LoVo (cell line): ENCODE measurements at places on chromosomes 16 and 17.

- DNase-seq = no peak
These were observed 29.7 kb upstream of the GFOD2 start for GRCh38 chr16:67748834-67749233.

DNA sequence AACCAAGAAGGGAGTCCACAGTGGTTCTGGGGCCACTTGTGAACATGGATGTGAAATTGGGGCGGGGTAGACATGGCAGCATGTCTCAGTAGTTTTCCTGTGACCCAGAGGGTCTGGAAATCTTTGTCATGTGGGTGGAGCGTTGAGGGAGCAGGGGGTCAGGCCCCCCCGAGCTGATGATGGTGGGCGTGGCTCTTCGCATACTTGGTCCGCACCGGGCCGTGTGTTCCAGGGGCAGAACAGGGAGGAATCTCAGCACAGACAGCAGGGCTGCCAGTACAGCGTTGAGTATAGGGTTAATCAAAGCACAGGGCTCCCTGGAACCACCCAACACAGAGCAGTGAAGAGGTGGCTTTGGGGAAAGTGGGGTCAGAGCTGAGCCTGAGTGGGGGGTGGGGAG is 267.5 kb downstream of the SEC14L1 start:
- DNase-seq = no peak

DNA sequence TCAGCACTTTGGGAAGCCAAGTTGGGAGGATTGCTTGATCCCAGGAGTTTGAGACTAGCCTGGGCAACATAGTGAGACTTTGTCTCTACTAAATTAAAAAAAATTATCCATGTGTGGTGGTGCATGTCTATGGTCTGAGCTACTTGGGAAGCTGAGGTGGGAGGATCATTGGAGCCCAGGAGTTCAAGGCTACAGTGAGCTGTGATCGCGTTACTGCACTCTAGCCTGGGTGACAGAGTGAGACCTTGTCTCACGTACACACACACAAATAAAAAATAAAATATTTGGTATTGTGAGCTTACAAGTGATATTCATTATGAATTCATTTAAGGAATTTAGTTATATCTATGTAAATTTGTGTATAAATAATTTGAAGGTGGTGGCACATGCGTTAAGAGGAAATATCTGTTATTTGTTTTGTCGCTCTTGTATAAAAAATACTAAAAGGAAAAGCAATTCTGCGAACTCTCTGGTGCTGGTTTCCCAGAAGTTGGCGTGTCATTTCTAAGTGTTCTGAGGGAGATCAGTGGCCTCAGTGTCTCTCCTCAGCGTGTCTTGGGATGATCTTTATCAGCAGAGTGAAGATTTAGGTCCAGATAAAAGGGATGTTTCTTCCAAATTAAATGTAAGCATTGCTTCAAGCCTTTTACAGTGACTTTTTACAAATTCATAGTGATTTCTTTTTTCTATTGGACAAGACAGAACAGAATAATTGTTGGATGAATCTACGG is 187.6 kb downstream of the FTO start:
- no peak for DNase-seq

DNA sequence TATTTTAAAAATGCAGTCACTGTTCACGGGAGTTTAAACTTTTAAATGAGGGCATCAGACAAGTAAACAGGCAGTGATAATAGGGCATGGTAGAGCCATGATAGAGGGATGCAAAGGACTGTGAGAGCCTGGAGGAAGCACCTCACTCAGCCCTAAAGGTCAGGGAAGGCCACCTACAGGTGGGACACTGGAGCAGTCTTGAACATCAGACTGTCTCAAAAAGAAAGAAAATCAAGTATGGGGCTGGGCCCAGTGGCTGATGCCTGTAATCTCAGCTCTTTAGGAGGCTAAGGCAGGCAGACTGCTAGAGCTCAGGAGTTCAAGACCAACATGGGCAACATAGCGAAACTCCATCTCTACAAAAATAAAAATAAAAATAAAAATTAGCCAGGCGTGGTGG is 31.0 kb upstream of the DHRS7B start:
- DNase-seq = no peak

GRCh38 chr16:54210452-54211125 is 76.0 kb downstream of the IRX3 start:
- DNase-seq = no peak

- DNase-seq = peak; percentile 58
These were observed 482.6 kb downstream of the NPIPA7 start for GRCh38 chr16:16861546-16861945.

DNA sequence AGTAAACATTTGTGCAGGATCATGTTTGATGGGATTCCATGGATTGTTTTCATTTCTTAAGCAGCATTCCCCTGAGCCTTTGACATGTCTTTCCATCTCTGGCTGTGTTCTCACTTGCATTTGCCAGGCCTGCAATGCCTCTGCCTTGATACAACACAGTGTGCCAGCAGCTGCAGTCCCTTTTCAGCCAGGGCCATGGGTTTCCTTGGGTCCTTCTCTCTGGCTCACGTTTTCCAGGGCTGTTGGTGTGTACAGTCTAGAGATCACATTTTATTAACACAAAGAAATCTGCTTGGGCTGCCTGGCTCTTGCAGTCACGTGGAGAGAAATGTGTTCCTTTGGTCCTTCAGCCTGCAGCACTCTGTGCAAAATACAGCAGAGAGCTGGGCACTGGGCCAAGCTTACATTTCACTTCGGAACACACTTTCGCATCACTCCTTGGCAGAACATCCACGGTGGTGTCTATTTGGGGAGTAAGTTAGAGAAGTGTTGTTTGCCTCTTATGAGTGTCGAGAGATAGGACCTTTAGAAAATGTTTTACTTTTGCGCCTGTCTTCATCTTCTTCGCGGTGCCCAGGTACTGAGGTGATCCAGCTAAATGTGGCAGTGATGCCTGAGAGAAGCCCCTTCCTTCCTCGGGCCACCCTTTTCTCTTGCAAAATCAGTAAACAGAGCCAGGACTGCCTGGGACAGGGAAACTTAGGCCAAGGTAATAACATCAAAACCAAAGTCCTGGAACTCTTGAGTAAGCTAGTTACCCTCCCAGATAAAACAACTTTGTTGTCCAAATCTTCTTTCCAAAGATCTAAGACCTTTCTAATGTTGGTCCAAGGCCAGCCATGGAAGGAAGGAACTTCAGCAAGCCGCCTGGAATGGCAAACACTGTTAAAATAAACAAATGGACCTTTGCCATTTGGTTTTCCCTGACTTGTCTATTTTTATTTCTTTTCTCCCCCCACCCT is 20.9 kb downstream of the HLF start:
- DNase-seq = no peak

DNA sequence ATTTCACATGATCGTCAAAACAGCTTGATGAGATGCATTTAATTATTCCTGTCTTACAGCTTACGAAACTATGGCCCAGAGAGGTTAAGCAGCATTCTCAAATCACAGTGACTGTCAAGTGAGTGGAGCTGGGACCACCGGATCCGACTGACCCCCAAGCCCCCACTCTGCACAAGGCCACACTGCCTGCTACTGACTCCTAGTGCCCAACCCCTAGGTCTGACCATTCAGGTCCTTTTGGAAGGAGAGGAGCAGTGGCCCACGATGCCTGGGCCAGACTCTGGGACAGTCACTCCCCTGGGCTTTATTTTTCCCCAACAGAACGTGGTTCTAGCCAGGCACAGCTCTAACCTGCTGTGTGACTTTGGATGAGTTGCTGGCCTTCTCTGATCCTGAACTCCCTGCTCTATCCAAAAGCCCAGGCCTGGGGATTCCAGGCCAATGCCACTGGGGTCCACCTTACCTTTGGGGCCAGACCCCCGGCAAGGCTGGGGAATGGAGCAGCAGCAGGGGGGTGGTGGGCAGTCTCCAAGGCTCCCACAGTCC is 9.9 kb downstream of the TSPOAP1 start:
- no peak for DNase-seq

DNA sequence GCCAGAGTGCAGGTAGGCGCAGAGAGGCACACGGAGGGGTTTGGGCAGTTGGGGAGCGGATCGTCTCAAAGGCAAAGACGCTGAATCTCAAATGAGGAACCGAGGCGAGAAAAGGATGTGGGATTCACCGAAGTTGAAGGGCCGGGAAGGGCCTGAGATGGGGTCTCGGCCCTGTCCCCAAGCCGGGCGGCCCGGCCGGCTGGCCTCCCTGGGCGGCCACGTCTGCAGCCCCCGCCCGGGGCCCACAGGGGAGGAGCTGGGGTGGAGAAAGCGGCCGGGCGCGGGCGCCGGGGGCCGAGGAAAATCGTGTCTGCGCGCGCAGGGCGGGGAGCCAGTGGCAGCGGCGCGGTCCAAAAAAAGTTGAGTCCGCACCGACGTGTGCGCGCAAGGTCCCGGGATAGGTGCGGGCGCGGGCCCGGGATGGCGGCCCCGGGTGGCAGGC is 458 bp downstream of the SLC12A4 start:
- peak; percentile 25 for DNase-seq

GRCh38 chr17:68640242-68640989 is 39.2 kb upstream of the FAM20A start:
- no peak for DNase-seq

DNA sequence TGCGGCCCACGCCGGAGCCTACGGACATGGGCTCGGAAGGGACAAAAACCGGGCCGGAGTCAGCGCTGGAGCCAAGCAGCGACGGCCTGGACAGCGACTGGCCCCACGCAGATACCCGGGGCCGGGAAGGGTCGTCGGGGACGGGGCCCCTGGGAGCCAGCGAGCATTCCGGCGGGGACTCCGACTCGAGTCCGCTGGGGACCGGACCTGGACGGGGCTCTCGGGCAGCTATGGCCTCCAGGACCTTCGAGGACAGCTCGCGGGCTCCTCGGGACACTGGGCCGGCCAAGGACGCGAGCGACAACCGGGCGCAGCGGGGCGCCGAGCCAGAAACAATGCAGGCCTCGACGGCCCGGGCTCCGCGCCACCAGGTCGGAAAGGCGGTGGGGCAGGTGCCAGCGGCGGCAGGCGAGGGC is 1.0 kb downstream of the MYO15B start:
- no peak for DNase-seq

DNA sequence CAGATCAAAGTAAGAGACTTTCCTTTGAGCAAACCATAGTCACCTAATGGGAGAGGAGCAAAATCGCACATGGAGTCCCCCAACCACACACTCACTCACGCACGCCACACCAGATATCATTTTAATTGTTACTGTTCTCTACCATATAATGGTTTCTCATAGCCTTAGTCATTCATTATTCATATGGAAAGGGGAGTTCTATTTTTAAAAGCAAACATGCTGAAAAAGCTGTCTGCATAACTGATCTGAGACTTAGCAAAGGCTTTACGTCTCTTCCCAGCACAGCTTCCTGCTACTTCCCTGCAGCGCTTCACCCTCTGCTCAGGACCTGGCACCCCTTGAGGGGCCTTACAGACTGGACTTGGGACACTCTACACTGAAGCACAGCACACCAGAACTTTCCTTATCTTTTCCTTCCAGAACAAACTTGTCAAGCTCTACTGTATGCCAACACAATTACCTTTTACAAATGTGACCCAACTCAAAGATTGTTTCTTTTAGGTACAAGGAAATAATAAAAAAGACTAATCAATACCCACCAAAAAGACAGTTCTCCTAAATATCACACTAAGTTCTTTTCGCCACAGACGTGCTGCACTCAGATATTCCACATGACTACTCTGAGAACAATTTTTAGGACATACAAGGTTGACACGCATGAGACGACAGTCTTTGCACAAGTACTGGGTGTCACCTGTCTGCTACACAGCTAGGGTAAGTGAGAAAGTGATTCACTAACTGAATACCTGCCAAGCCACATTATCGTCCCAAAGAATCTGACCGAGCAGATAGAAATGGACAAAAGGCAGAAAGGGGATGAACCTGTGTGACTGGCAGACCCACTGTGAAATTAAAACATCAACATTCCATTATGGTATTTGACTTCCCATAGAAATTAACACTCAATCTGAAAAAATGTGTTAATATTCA is 21.5 kb downstream of the SRP68 start:
- no peak for DNase-seq

DNA sequence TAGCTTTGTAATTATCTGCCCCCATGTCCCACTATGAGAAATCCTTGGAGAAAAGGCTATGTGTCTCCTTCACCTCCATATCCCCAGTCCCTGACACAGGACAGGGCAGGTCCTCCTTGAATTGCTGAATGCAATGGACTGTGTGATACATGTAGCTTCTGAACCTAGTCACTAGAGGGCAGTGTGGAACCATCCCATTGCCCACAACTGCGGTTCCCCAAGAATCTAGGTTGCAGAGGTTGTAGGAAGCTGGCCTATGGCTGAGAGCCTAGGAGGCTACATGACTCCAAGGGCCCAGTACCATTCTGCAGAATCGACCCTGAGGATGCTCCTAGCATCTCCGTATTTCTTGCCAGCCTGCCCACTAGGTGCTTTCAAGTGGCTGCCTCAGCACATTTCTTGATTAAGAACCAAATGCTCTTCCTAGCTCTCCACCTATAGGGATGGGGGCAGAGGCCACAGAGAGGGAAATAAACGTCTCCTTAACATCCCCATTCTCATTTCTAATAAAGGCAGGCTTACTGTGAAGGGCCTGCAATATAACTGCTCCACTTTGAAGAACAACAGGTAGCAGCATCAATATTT is 394.0 kb downstream of the CA10 start:
- DNase-seq = peak; percentile 61

DNA sequence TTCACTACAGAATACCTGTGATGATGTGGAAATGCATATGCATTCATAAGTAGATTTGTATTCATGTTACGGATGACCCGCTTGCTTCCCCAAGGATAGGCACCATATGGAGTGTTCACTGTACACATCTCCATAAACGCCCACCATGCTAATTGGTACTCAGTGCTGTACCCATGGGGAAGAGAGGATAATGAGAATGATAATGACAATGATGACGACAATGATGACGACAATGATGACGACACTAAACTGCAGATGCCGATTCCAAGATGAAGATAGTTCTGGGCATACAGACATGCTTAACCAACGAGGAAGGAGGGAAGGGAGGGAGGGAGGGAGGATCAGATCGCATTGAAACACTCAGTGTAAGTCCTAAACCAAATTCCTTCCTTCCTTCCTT is 26.5 kb upstream of the ZFHX3 start:
- DNase-seq = no peak

- no peak for DNase-seq
These were observed 11.9 kb upstream of the SLC4A1 start for GRCh38 chr17:44279666-44280391.

GRCh38 chr16:11134722-11135463 is 121.1 kb downstream of the SOCS1 start:
- no peak for DNase-seq

- DNase-seq = peak; percentile 55
These were observed 18.2 kb upstream of the ABCA10 start for GRCh38 chr17:69246726-69247375.
